ENCODE measurements at places on chromosomes 1 and 21.

GRCh38 chr1:245108246-245108645, 46.5 kb upstream of the KIF26B start:
- no peak for DNase-seq

DNA sequence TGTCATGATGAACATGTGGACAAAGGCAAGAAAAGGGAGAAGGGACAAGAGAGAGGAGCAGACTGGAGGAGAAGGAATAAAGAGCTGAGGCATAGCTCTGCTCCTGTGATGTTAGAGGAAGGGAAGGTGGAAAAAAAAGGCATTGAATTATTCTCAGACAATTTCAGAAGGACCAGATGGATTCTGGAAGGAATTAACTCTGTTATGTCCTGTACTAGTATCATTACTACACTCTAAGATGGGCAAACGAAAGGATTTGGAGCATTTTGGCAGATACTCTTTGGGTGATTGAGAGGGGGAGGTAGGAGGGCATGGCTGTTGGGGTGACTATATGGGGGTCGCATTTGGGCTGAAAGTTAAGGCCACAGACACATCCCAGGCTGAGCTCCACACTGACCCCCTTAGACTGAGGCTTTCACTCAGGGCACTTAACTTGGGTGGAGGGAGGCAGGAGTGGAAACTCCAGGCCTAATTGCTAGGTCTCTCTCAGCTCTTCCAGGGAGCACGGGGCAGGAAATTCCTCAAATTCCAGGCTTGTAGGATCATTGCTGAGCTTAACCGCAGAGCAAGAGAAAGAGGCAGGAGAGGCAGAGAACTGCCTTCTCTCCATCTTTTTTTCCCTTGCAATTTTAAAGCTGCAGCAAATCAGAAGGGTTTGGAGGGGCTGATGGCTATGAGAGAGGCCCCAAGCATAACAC, 25.9 kb downstream of the KIRREL1 start:
- DNase-seq, result no peak

- no peak for DNase-seq
These were observed 57.9 kb downstream of the DDAH1 start for GRCh38 chr1:85406887-85407533.

DNA sequence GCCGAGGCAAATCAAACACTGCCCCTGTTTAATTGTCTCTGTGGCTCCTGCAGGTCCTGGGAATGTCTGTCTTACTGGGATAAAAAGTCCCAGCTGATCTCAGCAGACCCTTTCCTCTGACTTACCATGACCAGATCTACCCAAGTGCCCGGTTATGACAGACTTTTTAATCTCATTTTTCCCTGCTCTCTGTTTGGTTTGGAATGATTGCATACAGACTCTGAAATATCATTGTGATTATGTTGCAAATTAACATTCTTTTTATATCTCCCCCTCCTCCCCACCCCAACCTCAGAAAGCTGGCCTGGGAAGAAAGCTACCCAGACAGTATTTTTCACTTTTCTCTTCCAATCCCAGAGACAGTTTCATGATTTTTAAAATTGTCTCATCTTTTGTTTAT, 16.3 kb downstream of the RAB7B start:
- no peak for DNase-seq
